ENCODE measurements at places on chromosomes 1 and 21.

DNA sequence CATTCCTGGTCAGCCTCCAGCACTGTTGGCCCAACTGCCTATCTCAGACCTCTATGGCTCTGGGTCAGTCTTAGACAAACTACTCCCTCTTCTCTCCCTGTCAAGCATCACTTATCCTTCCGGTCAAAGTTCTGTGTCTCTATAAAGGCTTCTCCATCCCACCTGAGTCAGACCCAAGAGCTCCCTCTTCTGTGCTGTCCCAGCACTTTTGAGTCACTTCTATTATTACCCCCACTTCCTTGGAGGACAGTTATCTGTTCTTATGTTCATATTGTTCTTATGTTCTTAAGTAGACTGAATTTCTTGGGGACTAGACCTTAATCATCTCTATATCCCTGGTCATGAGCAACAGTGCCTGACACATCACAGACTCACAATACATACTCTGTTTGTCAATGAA, 29.2 kb upstream of the IL10 start:
- no peak for DNase-seq

GRCh38 chr1:5430911-5431697, 561.1 kb downstream of the NPHP4 start:
- DNase-seq = no peak

DNA sequence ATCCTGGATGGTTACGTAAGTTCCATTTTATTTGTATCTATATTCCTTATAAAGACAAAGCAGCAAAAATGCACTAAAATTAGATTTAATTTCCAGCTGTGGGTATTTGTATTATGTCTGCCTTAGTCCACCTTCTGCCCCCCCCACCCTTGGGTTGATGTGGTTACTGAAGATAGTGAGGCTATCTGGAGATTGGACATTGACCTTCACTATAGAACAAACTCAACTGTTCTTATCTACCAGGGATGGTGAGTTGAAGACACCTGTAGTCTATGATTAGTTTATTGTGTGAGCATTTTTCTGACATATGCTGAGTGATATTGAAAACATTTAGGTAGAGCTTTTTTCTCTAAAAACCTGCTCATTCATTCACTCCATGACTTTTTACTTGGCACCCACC, 122.2 kb downstream of the NFIA start:
- no peak for DNase-seq

DNA sequence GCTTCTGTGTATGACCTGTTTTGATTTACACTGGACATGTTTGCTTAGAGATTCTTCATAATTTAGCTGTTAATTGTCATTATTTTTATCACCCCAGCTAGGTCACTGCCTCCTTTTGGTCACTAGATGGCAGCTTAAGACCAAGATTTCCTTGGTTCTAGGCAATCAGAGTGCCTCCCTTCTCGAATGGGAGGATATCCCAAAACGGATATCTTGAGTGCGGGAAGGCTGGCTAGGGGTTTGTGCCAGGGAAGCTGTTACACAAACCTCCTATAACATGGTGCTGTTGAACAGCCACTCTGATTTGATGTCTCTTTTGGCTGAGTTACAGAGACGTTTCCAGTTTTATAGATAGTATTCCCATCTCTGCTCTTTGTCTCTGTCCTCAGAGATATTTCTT, 283.5 kb downstream of the S1PR1 start:
- peak; percentile 63 for DNase-seq

DNA sequence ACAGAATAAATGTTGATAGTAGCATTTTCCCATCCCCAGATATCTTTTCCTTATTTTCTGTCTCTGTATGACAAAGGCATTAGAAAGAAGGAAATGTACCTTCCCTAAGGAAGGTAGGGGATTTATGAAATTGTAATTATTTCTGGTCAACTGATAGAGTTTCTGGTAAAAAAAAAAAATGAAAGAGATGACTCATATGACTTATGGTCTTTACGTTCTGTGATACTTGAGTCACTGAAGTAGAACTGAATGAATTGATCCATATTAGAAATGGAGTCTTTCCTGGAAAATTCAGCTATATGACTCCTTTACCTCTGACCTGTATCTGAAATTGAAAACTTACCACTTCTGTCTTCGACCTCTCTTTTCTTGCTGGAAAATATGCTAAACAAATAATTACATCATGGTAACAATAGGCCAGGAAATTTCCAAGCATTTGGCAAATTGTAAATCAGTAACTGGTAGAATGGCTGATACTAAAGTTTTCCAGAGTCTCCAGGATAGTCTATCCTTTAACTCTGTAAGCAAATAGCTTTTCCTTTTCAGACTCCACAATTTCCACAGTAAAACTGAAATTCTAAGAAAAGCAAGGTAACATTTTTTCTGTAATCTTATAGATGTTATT, 364.3 kb upstream of the PTBP2 start:
- no peak for DNase-seq

GRCh38 chr1:14774225-14774624, 175.7 kb downstream of the KAZN start:
- DNase-seq = no peak

DNA sequence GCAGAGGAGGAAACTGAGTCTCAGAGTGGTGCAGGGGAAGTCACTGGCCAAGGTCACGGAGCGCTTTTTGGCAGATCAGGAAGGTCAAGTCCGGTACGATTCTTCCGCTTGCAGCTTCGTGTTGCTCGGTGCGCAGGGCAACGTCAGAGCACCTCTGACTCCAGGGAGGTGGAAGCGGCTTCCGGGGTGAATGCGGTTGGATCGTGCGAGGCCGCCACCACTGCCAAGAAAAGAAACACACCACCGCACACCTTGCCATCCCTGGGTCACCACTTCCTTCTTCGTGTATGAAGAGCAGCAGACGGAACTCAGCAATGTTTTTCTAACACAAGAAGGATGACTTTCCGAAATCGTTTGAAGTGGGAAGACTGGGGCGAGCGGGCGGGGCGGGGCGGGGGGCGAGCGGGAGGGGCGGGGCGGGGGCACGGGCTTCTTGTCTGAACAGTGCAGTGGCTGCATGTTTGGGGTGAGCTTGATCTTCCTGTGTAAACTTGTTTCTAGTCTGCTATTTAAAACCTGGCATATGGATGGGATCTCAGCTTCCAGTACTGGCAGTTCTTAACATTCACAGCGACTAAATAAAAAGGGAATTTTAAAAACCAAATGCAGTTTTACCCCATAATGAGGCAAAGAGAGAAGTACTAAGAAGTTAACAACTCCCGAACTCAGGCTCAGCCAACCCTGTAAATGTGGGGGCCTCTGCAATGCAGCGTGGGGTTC, 300.0 kb downstream of the RRAGC start:
- DNase-seq = no peak

- no peak for DNase-seq
Measured at GRCh38 chr1:228370941-228371740, 35.5 kb downstream of the TRIM11 start.

DNA sequence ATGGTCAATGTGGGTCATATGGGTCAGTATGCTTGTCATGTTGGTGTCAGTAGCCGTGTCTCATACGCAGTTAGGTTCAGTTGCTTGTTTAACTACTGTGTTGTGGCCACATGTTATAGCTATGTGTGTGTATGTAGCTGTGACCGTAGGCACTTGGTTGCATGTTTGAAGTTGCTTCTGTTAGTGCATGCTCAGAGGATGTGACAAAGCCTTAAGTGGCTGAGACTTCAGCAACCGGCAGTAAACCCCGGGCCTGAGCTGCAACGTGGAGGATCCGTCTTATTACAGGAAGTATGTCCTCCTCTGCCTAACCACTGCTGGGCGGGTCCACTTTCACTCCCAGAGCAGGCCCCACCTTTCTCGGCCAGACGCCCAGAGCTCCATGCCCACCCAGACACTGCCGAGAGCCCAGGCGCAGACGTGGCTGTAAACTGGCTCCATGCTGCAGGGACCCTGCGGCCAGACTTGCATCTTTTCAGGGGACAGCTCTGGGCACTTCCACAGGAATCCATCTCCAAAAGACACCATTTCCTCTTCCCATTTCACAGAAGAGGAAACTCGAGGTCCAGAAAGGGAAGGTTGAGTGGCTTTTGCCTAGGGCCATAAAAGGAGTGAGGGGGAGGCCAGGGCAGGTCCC, 2.2 kb downstream of the TCEA3 start:
- DNase-seq = no peak

- DNase-seq = peak; percentile 57
Measured at GRCh38 chr21:36059823-36060158, 535 bp downstream of the SETD4 start.

GRCh38 chr1:116226017-116226416, 114.8 kb downstream of the MAB21L3 start:
- no peak for DNase-seq

- no peak for DNase-seq
Measured at GRCh38 chr1:9180111-9180819, 51.4 kb upstream of the GPR157 start.

- no peak for DNase-seq
Measured at GRCh38 chr1:158059984-158060383, 66.5 kb downstream of the KIRREL1 start.

GRCh38 chr1:152047413-152047729, 10.6 kb upstream of the S100A11 start:
- no peak for DNase-seq

DNA sequence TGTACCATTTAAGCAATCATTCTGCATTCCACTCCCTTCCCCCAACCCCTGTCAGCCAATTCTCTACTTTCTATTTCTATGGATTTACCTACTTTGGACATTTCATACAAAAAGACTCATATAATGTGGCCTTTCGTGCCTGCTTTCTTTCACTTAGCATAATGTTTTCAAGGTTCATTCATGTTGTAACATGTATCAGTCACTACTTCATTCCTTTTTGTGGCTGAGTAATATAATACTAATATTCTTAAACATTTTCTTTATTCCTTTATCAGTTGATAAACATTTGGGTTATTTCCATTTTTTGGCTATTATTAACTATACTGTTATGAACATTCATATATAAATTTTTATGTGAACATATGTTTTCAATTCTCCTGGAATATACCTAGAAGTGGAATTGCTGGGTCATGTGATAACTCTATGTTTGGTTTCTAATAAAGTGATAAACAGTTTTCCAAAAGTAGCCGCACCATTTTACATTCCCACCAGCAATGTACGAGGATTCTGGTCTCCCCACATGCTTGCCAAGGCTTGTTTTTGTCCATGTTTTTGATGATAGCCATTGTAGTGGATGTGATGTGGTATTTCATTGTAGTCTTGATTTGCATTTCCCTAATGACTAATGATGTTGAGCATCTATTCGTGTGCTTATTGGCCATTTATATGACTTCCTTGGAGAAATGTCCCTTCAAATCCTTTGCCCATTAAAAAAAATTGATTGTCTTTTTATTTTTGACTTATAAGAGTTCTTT, 61.9 kb upstream of the GNG12 start:
- DNase-seq = no peak

DNA sequence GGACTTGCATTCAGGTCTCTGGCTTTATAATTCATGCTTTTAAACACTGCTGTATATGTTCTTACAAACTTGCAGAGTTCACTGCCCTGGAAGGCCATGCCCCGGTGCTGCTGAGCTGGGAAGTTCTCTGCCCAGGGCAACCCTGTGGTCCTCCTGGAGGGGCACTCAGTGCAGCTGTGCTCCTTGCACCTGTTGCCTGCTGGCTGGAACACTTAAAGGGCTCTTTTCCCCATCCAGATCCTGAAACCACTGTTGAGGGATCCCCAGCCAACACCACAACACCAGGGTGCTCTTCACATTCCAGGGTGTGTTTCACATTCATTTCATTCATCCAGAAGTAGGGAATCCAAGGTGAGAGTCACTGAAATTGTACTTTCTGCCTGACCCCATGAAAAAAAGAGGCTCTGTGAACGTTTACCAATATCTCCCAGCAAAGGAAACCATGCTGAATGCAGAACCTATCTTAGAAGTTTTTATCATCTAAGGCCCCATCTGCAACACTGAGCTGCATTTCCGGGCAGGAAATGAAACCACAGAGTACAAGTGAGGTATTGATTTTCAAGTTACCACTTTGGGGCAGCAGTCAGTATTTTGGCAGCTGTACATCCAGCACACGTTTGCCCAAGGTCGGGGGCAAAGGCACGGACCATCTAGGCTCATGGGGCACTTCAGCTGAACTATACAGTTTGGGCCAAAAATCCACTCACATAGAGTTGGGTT, 16.4 kb upstream of the KIAA0040 start:
- DNase-seq = no peak

GRCh38 chr1:185445594-185445993, 128.6 kb upstream of the IVNS1ABP start:
- DNase-seq = no peak

DNA sequence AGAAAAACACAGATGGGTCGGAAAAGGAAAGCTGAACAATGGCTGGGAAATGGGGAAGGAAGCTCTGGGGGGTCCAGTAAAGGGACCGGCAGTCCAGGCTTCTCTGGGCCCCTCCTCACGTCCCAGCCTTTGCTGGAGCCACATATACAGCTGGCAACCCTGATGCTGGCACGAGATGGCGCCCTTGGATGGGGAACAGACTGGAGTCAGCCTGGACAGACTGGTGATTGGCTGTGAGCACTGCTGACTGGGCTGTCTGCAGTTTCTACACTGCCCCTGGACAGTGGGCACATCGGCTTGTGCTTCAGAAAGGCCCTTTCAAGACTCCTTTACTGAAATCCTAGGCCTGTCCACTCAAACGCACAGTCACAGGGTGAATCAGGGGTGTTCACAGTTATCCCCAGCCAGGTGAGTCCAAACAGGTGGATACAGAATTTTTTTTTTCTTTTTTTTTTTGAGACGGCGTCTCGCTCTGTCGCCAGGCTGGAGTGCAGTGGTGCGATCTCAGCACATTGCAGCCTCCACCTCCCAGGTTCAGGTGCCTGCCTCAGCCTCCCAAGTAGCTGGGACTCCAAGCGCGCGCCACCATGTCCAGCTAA, 31.1 kb upstream of the ZBTB40 start:
- DNase-seq = peak; percentile 86

GRCh38 chr1:229027158-229027557, 243.8 kb upstream of the RAB4A start:
- DNase-seq = no peak

GRCh38 chr1:58722414-58722813, 22.6 kb upstream of the MYSM1 start:
- DNase-seq = no peak

DNA sequence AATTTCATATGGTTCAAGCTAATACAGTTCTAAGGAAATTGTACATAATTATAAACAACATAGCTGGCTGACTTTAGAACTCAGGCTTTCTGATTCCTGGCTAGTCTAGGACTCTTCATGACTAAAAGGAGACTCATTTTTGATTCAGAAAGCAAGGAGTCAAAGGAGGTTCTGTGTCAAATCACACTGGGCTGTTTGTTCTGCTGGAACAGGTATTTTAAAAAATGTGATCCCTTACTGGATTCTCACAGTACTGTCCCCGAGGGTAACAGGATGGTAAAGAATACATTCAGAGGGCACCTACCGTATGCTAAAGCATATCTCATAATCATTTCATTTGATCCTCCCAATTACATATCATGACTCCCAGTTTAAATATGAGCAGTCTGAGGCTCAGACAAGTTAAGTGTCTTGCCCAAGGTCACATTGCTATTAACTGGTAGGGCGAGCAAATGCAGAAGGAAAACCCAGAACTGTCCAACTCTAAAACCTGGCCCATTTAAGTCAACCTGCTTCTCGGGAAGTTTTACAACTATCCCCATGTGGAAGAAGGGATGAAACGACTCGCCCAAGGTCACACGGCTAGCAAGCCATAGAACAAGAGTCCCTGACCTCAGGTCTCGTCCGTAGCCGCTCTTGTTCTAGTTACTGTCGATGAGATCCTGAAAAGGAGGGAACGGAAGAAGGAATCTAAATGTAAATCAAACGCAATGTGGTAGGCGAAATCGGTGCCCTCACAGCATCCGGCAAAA, 675 bp downstream of the MYSM1 start:
- DNase-seq = no peak
